SK-MEL-5 (cell line): ENCODE measurements at places on chromosomes 1 and 21.

DNA sequence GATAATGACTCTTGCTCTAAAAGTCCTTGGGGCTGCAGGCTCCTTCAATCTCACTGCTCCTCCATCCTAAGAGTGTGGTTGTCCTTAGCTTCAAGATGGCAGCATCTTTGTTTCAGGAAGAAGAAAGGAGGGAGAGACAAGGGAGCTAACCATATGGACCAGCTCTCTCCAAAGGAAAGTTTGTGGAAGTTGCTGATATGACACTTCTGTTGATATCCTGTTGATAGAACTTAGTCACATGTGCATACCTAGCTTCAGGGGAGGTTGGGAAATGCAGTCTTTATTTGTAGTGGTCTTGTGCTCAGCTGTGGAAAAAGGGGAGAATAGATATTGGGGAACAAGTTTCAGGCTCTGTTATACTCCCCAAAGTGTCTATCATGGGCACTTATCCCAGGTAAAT lies 186.9 kb downstream of the GIPC2 start:
- no peak for DNase-seq

GRCh38 chr21:39852021-39852721 lies 15.1 kb upstream of the PCP4 start:
- DNase-seq, result no peak

GRCh38 chr1:156082309-156083091 lies at the start of gene MEX3A:
Gene MEX3A (minus strand): TSS chr1:156082465. CDS start chr1:156081998, 467 bp downstream.
- peak; percentile 59 for DNase-seq

DNA sequence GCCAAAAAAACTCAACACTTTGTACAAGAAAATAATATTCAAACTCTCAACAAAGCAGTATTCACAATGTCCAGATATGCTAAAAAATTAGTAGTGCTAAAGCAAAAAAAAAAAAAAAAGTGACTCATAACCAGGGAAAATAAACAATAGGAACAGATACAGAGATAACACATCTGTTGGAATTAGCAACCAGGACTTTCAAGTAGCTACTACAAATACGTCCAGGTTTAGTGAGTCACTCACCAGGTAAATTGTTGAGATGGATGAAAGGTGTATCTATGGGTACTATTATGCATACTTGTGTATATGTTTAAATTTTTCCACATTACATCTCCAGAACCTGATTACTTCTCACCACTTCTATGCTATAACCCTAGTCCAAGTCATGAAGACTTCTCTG lies 144.8 kb upstream of the SLC35F3 start:
- DNase-seq, result no peak

GRCh38 chr1:909861-910310 lies 13.8 kb upstream of the SAMD11 start:
- no peak for DNase-seq

DNA sequence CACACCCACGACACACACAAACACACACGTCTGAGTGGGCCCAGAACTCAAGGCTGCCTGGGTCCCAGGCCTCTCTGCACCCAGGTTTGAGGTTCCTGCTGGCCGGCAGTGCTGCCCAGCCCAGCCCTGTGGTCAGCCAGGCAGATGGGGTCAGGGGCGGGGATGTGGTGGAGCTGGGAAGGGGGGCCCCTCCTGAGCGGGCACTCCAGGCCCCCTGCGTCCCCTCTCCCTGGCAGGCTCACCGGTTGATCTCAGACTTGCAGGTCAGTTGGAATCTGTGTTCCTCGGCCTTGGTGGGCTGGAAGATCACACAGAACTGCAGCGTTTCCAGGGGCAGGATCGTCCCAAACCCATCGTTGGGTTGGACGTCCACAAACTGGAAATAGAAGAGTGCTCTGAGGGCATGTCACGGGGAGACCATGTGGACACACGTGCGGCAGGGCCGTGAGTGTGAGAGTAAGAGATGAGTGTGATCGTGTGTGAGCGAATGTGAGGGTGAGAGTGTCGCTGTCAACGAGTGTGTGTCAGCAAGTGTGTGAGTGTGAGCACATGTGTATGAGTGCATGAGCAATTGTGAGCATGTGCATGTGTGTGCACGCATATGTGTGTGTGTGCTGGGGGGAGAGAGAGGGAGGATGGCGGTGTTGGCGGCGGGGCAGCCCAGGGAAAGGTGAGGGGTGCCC lies 19.7 kb upstream of the TMEM52 start:
- no peak for DNase-seq

GRCh38 chr1:216913976-216914375 lies 190.7 kb upstream of the ESRRG start:
- DNase-seq, result no peak

DNA sequence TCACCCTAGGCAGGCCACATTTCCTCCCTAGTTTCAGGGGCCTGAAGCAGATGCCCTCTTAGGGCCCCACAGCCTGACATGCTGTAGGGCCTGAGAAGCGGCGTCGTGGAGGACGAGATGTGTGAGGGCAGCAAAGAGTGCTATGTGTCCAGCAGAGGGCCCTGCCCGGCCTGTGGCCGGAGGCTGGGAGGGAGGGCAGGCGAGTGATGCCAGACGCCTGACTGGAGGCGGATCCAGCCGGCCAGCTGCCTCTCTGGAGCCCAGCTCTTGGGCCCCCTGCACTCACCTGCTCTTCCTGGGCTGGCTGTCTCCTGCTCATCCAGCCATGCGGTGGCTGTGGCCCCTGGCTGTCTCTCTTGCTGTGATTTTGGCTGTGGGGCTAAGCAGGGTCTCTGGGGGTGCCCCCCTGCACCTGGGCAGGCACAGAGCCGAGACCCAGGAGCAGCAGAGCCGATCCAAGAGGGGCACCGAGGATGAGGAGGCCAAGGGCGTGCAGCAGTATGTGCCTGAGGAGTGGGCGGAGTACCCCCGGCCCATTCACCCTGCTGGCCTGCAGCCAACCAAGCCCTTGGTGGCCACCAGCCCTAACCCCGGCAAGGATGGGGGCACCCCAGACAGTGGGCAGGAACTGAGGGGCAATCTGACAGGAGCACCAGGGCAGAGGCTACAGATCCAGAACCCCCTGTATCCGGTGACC lies at the start of gene GPR37L1:
GPR37L1 (plus strand) TSS at position 279 of the 697 bp plus-strand sequence; CDS start at position 326, 47 bp downstream.
- DNase-seq, result peak; percentile 64

DNA sequence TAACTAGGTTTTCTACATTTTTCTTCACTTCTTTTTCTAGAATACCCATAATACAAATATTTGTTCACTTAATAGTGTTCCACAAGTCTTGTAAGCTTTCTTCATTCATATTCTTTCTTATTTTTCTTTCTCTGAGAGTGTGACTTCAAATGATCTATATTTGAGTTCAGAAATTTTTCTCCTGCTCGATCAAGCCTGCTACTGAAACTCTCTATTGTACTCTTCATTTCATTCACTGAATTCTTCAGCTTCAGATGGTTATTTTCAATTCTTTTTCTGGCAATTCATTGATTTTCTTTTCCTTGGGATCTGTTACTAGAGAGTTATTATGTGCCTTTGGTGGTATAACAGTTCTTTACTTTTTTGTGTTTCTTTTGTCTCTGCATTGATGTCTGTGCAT lies 82.5 kb upstream of the CAMK1G start:
- no peak for DNase-seq

DNA sequence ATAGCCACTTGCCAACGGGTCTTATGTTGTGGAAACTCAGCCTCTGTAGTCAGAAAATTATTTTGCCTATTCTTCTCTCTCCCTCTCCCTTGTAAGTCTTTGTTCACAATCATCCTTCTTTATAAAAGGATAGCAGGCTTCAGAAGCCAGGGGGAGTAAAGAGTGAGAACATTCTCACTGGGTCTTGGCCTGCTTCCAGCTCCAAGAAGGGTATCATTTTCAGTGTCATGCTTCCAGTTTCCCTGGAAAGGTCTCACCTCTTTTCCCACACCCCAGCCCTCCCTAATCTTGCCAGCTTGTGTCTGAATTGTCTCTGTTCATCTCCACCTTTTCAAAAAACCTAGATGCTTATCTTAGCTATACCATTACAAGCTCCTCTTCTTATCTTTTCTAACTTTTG lies 346.2 kb upstream of the LRRC7 start:
- no peak for DNase-seq

DNA sequence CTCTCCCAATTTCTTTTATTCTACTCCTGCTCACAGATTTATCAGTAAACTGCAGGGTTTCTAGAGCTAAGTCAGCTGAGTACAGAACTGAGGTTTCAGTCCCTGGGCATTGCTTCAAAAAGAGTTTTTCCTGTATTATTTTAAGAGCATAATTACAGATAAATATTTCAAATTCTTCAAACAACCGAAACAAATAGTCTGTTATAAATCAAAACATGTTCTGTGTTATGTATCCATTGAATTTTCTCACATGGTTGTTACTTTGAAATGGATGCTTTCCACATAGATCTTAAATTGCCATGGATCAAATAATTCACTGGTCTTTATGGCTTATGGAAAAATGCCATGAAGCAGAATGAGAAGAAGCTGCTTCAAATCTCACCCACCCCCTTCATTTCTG lies 64.5 kb downstream of the LRRC8C start:
- no peak for DNase-seq

DNA sequence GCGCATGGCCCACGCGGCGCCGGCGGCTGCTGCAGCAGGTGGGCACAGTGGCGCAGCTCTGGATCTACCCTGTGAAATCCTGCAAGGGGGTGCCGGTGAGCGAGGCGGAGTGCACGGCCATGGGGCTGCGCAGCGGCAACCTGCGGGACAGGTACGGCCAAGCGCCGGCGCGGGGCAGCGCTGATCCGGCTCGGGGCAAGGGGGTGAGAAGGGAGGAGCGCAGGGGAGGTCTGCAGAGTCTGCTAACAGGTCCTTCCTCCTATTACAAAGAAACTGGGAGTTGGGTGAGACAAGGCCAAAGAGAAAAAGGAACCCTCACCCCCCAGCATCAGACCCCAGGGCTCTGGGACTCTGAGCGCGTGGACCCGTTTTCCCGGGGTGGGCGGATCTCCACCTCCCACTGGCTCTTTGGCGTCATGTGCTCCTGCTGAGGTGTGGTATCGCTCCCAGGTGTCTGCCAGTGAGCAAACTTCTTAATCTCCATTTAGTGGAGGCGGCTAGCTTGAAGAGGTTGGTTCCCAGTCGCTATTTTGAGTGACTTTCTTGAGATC lies 431 bp downstream of the MTARC1 start:
- DNase-seq, result no peak

DNA sequence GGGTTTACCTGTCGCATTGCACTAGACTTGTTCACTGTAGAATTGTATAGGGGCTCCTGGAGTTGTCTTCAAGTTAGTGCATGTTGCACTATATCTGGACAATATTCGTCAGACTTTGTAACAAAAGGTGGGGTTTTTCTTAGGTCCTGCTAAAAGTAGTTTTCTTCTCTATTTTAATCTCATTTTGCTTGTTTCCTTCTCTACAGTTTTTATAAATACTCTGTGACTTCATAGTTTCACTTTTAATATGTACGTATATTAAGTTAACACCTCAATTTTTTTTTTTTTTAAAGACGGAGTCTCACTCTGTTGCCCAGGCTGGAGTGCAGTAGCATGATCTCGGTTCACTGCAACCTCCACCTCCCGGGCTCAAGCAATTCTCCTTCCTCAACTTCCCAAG lies 26.5 kb upstream of the MRPS6 start:
- no peak for DNase-seq

- DNase-seq, result no peak
These were observed 26.0 kb downstream of the MX2 start for GRCh38 chr21:41387824-41388223.
